Fibroblast of upper back skin (primary cell): ENCODE measurements at places on chromosomes 11 and 22.
A peak's percentile ranks its signal among the peaks of the same experiment; 100 is the strongest.

DNA sequence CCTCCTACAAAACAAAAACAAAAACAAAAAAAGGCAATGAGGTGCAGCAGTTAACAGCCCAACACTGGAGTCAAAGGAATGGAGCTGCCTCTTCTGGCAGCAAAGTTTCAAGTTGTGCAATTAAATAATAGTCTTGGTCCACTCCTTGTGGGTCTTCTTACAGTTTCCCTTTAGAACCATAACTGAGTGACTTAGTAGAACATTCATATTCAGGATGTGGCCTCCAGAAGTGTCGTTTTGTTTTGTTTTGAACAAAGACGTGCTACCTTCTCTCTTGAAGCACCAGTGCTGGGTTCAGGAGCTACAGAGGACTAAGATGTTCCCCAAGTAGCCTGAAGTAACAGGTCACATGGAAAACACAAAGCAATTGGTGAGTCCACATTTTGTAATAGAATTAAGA, 2.0 kb upstream of the JAML start:
- no peak for DNase-seq

GRCh38 chr11:29914203-29914930, 102.5 kb downstream of the KCNA4 start:
- no peak for DNase-seq

DNA sequence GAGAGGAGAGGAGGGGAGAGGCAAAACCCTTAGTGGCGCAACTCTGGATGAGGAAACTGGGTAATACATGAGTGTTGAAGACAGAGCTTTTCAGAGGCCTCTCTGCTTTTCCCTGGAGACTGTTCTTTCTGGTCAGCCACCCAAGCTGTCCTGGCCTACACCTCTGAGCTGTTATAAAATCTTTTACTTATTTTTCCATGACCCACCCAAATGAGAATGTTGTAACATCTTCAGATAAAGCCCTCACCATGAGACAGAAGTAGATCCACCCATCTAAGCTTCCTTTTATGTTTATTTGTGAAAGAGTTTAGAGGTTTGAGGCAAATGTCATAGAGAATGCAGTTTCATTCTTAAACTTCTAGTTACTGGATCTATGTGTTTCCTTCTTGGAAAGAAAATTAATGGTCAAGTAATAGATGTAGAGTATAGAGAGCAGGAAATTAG, 20.3 kb upstream of the APLP2 start:
- DNase-seq = no peak

DNA sequence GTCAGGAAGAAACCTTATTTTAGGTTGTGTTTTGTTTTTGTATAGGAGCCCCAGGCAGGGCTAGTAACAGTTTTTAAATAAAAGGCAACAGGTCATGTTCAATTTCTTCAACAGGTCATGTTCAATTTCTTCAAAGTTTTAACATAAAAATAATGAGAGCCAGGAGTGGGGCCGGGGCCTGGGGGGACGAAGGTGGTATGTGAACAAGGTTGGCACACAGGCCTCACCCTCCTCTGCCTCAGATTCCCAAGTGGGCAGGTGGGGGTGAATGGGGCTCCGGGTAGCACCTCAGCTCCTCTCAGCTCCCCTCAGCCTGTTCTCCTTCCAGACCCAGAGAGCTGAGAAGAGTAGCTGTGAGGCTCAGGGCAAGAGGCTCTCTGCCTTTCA, 4.4 kb downstream of the DERL3 start:
- no peak for DNase-seq

GRCh38 chr11:122743949-122744348, 88.4 kb downstream of the UBASH3B start:
- DNase-seq = no peak

DNA sequence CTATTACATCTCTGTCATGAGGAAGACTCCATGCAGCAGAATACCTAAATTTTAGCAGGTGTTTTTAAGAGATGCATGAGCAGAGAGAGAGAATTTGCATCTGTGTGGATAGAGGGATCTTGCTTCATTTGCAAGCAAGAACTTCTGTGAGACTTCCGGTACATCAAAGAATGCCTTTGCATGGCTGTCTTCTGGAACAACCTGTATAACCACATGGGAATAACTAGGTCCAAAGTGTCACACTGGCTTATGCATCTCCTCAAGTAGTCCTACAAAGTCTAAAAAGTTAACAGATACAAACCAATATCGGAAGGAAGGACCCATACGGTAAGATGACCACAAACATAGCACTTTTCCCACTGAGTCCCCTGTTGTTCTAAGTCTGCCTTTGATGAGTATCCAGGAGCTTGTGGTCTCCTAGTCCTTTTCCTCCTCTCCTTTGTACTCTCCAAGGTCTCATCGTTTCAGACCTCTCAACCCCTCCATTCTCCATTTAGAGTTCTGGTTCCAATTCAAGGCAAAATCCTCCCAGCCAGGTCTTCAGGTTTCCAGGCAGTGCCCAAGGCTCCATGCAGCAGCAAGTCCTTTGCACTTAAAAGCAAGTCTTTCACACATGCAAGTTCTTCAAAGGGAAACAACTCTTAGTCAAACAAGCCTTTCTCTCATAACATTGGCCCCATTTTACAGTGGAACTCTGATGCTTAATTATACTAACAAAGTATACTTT, 581.7 kb upstream of the ARHGAP42 start:
- DNase-seq = no peak

- DNase-seq = no peak
Measured at GRCh38 chr22:35863432-35863831, 145.8 kb downstream of the APOL5 start.

DNA sequence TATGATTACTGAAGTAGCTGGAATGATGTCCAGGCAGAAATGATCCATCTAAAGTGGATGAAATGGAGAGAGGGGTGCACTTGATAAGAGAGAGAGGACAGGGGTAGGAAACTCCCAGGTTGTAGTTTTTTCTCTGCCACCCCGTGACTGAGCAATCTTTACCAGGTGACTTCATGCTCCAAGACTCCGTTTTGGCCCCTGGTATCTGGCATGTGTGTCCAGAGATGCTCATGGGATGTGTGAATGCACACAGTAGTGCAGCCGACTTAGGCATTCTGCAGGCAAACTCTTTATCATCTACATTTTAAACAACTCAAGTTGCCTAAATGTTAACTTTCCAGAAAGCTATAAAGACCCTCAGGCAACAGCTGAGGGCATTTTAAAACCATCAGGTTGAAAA, 189.3 kb upstream of the SEZ6L start:
- DNase-seq = no peak

GRCh38 chr11:90822996-90823395, 600.1 kb upstream of the CHORDC1 start:
- DNase-seq = no peak

DNA sequence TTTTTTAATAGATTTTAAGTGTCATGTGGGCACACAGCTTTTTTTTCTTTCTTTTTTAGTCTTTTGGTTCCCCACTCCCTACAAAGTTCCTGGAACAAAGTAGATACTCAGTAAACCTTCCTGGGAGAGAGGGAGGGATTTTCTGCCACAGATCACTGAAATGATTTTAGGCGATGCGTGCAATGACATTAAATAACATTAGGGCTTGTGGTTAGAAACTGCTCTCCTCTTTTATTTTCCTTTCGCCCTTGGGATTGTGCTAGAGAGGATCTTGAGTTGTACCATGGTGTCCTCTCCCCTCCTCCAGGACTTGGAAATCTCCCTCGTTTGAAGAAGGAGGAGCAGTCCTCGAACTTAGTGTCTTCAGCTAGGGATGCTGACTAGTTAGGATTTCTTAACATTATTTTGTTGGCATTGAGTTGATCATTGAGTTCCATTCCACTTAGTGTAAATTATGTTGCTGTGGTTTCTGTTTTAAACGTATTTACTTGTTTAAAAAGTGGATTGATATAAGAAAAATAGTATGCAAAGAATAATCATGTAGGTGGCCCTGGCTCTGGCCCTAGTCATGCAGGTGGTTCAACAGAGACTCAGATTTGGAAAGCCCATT, 88.4 kb downstream of the TRAF6 start:
- peak; percentile 29 for DNase-seq

- peak; percentile 44 for DNase-seq
Measured at GRCh38 chr22:19795617-19796008, 35.0 kb downstream of the TBX1 start.

DNA sequence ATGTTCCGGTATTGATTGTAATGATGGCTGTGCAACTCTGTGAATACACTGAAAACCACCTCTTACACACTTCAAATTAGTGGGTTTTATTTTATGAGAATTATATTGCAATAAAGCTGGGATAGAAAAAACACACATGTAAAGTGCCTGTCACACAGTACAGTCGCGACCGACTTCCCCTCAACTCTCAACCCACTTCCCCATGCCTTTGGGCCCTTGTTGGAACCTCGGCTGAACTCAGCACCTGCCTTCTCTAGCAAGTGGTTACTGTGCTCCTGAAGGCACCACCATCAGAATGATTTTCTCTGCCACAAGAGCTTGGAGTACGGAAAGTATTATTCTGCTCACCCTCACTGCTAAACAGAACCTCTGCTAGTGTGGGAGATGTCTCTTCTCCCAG, 13.5 kb downstream of the KCNJ1 start:
- DNase-seq = no peak

- no peak for DNase-seq
Measured at GRCh38 chr11:132142554-132142953, 772.1 kb downstream of the NTM start.
